Fibroblast of lung (primary cell): ENCODE measurements at places on chromosomes 12 and 14. TPM values are rescaled to one million over a fixed set of nuclear protein-coding genes. Genes with fewer than 3 reads are reported as not detected.

KRT71 gene
- polyA plus RNA-seq = not detected in 2 replicates

DNA sequence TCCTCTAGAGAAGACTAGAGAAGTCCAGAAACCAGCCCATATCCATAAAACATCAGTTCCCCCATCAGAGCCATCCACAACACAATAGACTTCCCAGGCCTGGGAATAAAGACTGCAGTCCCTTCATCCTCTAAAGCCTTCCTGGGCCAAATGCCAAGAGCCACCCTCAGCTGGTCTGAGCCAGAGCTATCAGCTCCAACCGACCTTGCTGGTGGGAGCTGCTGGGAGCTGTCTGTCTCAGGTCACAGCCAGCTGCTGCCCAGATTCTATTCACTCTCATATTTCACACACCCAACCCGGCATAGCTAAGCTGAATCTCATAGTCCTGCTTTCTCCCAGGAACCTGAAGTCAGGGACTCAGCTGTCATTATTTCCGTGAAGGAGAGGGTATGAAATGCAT, 10.9 kb upstream of the TFCP2 start:
- no peaks in the 10 kb centered on the region for H3K36me3 ChIP-seq
- H3K4me3 ChIP-seq = no peak overlapping the region
- DNase-seq = peak; percentile 47
- no peaks in the 10 kb centered on the region for H3K4me1 ChIP-seq
- no peak overlapping the region for H3K27ac ChIP-seq

- H3K36me3 ChIP-seq = peaks cover 15% of the 10 kb centered on the region
- peaks cover 3% of the 10 kb centered on the region for H3K4me1 ChIP-seq
- H3K27ac ChIP-seq = no peak overlapping the region
- no peak overlapping the region for H3K4me3 ChIP-seq
- no peak for DNase-seq
Measured at GRCh38 chr14:72688990-72689671, 204.8 kb downstream of the DPF3 start.

DNA sequence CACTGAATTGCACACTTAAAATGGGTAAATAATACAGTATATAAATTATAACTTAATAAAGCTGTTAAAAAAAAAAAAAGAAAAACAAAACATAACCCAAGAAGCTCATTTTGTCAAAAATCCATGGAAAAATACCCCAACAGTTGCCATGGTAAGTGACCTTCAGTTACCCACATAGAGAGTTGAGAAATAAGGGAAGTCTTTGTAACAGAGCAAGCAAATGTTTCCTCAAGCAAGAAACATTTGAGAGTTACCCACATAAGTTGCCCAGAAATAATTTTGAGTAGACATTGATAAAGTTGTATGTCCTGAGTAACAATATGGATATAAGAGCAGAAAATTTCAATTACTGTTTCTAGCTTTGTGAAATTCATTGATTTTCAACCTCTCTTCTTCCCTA, 227.4 kb downstream of the CCDC59 start:
- H3K36me3 ChIP-seq = no peaks in the 10 kb centered on the region
- H3K4me1 ChIP-seq = no peaks in the 10 kb centered on the region
- H3K4me3 ChIP-seq = no peak overlapping the region
- H3K27me3 ChIP-seq = no peaks in the 10 kb centered on the region
- DNase-seq = no peak

NUAK1 gene
- 4.6 and 20.7 TPM in 2 replicates for polyA plus RNA-seq

KCNMB4 gene
- polyA plus RNA-seq = 0.24 and 0.66 TPM in 2 replicates

- no peaks in the 10 kb centered on the region for H3K27me3 ChIP-seq
- peaks cover 16% of the 10 kb centered on the region for H3K4me1 ChIP-seq
- no peak overlapping the region for H3K27ac ChIP-seq
- no peak overlapping the region for H3K4me3 ChIP-seq
- no peaks in the 10 kb centered on the region for H3K36me3 ChIP-seq
- no peak for DNase-seq
Measured at GRCh38 chr14:105316577-105316941, 2.0 kb downstream of the PACS2 start.

DNA sequence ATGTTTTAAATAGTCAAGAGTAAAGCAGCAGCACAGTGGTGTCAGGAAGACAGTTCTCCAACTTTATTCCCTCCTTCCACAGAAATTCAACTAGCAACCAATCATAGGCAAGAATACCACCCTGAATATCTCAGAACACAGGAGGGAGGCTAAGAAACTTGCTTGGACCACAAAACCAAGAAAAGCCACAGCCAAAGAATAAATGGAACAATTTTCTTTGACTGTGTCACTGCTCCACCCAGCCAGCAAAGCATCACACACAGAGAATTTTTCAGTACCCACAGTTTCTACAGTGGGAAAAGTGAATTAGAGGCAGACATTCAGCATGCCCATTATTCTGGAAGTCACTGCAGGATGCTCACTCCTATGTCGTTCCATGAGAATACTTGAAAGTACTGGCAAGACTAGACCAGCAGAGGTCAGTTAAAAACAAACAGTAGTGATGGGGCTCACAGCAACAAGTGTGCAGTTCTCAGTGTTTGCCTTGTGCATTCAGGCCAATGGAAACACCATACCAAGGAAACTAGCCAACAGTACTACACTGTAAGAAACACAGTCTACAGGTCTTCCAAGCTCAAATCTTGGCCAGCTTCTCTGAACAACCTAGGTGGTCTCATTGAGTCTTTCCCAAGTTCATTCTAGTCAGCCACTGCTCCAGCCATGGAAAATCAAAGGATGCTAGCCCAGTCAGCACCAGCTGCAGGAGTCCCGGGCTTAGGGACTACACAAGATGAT, 56.8 kb upstream of the FOXG1 start:
- H3K27me3 ChIP-seq = no peaks in the 10 kb centered on the region
- H3K4me1 ChIP-seq = no peaks in the 10 kb centered on the region
- no peak overlapping the region for H3K4me3 ChIP-seq
- H3K27ac ChIP-seq = no peak overlapping the region
- no peaks in the 10 kb centered on the region for H3K36me3 ChIP-seq
- peak; percentile 49 for DNase-seq

DNA sequence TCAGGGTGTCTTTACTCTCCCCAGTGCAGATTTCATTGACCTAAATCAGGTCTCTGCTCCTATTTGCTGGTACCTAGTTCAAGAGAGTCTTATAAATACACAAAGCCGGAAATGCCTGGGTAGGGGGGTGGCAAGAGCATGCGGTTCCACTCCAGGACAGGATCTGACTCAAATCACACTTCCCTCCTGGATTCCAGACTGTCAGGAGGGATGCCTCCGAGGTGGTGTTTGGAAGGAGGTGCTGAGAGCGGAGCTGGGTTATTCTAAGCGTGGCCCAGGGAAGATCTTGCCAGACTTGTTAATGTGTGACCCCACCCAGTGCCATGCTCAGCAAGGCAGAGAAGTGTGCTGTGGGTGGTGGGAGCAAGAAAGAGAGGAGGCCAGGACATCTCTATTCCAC, 49.8 kb downstream of the B4GALNT3 start:
- H3K27ac ChIP-seq = no peak overlapping the region
- no peak for DNase-seq
- no peaks in the 10 kb centered on the region for H3K36me3 ChIP-seq
- no peaks in the 10 kb centered on the region for H3K4me1 ChIP-seq
- no peak overlapping the region for H3K4me3 ChIP-seq

DNA sequence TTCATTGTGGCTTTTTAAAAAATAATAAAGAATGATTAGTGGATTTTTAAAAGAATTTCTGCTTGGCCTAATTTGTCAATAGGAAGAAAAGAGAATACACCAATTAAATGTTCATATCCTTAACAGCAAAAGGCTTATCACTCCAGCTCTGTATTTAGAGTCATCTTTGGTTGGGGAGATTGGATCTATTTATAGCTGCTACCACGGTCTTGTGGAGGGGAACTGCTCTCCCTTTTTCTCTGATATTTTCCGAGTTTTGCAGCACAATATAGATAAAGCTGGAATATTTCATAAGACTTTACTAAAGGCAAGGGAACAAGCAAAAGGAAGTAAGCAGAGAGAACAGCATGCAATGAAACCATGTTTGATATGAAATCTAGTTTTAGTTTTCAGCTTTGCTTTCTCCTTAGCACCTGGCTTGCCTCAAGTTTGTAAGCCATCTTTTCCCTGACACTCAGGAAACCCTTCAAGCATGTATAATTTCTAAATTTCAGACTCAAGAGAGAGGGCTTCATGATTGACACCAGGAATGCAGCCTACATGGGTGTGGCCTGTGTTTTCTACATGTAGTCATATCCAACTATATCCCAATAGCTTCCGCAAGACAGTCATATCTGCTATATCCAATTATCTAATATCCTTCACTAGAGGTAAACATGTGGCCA, 35.2 kb downstream of the BRMS1L start:
- H3K4me3 ChIP-seq = no peak overlapping the region
- no peaks in the 10 kb centered on the region for H3K36me3 ChIP-seq
- H3K27ac ChIP-seq = no peak overlapping the region

DNA sequence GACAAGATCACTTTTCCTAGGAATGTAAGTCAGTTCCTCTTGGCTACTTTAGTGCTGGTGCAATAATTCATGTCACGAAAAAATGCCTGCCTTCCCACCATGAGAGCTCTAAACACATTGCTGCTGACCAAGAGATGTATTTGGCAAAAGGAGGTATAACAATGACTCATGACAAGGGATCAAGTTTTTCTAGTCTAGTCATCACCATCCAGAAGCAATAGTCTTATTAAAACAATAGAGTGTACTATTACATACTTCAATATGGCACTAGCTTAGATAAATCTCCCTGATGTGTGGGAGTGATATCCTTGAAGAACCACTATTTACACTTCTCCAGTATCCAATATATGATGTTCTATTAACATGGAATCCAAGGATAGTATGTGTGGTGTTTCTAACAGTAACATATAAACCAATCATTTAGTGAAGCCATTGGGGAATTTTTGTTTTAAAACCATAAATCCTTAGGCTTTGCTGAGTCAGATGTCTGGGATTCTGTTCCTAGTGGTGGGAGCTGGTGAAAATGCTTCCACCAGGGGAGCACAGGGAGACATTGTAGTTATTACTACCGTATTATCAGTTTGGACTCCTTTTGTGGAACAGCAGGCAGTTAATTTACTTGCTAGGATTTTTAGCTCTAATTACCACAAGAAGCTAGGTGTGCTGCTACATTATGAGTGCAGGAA, 1387.5 kb downstream of the LRFN5 start:
- H3K27ac ChIP-seq = no peak overlapping the region
- no peaks in the 10 kb centered on the region for H3K27me3 ChIP-seq
- H3K36me3 ChIP-seq = no peaks in the 10 kb centered on the region
- no peaks in the 10 kb centered on the region for H3K4me1 ChIP-seq
- peak; percentile 85 for DNase-seq

SIX4 gene
- polyA plus RNA-seq = 9.1 and 9.8 TPM in 2 replicates
